ENCODE measurements at places on chromosomes 7 and 10. TPM values are rescaled to one million over a fixed set of nuclear protein-coding genes. Genes with fewer than 3 reads are reported as not detected.

Gene CTBP2
- 46.9 TPM for total RNA-seq

Gene TFR2
- total RNA-seq, result 1.2 TPM

Gene CALML3
- total RNA-seq, result not detected

GRCh38 chr10:87918254-87918859, 54.9 kb downstream of the PTEN start:
- no peak for DNase-seq

- no peak for DNase-seq
These were observed 5.2 kb downstream of the CPED1 start for GRCh38 chr7:120993553-120994191.

All from sciatic nerve (tissue), 2 donors.